Stimulated activated CD4-positive, alpha-beta T cell treated with anti-CD3 and anti-CD28 coated beads, Interleukin-1b, Interleukin-23, amount 100 ng/mL, for 1 hour (primary cell): ENCODE measurements at places on chromosomes 6 and 20.

GRCh38 chr20:23143098-23143497, 57.0 kb upstream of the CD93 start:
- DNase-seq: no peak

DNA sequence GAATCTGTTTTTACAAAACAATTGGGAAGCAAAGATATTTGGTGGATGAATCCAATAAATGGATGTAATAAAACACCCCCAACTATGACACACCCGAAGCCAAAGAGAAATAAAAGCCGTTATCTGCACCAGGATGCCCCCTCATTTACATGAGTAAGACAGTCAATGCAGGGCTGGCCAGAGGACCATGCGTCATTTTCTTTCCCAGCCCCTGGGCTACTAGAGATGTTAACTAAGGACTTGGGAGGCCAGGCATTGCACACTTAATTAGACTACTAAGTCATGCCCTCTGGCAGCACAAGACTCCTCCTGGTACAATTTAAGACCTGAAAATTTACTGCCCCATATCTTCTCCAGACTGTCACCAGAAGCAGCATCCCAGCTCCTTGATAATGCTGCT, 3.2 kb downstream of the LEMD2 start:
- DNase-seq: no peak

DNA sequence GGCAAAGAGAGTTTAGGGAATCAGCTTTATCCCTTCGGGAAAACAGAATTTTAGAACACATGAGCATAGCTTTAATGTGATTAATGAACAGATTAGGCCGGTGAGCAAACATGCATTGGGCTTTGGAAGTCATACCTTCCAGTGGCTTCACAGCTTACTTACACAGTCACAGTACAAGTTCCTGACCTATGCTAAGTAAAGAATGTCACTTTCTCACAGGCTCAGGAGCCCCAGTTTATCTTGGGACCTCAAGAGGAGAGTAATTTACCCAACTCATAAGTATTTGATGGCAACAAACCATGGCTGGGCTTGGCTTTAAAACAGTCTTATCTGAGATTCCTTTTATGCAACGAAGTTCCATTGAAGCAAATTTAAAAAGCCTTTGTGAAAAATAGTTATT, 195.9 kb downstream of the AKAP7 start:
- no peak for DNase-seq

DNA sequence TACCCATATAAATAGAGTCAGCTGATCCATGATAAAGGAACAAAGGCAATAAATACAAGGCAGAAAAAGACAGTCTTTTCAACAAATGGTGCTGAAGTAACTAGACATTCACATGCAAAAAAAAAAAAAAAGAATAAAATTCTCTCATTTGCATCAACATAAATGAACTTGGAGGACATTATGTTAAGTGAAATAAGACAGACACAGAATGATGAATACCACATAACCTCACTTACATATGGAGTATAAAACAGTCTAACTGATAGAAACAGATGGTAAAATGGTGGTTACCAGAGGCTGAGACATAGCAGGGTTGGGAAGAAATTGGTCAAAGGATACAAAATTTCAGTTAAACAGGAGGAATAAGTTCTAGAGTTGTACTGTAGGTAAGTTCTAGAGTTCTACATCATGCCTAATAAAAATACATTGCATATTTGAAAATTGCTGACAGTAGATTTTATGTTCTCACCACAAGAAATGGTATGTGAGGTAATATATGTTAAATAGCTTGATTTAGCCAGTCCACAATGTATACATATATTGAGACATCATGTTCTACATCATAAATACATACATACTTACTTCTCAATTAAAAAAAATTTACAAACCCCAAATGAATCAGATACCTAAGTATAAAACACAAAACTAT, 8.3 kb downstream of the ZNF322 start:
- DNase-seq: no peak

DNA sequence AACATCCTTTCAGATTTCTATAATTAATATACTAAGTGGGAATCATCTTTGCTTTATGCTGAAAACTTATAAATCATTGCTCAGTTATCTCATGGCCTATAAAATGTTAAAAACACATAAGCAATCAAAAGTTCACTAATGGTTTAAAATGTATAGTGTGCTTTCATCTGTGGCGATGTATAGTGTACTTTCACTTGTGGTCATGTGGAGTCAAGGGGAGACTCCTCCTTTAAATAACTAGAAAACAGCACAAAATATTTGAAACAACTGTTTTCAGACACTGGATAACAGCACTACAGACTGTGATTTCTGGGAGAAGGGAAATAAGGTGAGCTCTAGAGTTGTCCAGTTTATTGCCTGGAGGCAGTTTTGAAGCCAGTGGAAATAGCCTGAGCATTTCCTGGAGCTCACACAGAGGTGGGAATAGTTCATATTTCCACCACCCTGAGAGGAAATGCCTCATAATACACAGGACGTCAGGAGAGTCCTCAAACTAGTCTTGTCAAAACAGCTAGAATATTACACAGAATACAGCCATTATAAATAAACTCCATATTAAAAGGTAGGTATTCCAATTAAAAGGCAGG, 89.4 kb downstream of the CEP162 start:
- no peak for DNase-seq

DNA sequence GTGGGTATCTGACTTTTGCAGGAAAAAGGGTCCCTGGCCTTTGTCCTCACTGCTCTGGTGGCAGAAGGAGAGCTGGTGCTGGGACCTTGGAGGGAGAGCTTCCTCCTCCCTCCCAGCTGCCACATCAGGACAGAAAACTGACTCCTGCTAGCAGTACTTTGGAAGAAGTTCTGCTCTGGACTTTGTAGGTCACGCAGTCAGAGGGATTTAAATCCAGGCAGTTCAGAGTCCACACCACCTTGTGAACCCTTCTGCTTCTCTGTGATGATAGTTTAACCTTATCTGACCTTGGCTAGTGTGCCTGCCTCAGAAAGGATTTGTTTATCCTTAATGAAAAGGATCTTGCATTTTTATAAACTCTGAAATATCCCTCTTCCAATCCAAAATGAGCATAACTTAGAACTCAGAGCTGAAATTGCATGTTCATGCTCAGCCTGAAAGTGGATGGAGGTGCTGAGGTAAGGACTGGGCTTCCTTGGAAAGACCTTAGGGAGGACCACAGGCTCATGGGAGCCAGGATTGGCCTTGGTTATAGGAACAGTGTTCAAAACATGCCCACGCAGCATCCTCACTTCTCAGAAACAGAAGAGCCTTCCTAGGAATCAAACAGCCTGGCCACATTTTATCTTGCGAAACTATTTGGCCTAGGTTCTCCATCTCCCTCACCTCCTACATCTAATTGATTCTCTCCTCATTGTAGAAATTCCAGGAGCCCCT, 123.9 kb upstream of the SASH1 start:
- no peak for DNase-seq

- DNase-seq: no peak
Observed at GRCh38 chr6:97026298-97026697, 101.8 kb downstream of the KLHL32 start.
